ENCODE measurements at places on chromosomes 7 and 10.

DNA sequence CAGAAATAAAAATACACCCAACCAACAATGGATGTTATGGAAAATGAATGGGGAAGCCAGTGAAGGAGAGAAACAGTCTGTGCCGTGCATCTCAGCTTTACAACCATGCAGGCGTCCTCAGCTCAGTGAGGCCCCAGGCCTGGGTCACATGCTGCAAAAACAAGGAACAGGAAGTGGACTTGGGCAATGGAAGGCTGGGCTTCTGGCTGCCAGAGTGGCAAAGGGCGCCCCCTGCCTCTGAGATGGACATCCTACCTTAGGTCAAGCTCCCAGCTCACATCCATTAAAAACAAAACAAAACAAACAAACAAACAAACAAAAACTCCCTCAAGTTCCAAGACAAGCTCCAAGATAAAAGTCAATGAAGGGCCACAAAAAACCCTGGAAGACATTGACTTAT lies 54.7 kb upstream of the AFAP1L2 start:
- no peak for DNase-seq

GRCh38 chr10:5325076-5325475 lies 39.7 kb upstream of the UCN3 start:
- DNase-seq = no peak

- no peak for DNase-seq
Measured at GRCh38 chr10:94125856-94126255, 132.1 kb downstream of the PLCE1 start.

DNA sequence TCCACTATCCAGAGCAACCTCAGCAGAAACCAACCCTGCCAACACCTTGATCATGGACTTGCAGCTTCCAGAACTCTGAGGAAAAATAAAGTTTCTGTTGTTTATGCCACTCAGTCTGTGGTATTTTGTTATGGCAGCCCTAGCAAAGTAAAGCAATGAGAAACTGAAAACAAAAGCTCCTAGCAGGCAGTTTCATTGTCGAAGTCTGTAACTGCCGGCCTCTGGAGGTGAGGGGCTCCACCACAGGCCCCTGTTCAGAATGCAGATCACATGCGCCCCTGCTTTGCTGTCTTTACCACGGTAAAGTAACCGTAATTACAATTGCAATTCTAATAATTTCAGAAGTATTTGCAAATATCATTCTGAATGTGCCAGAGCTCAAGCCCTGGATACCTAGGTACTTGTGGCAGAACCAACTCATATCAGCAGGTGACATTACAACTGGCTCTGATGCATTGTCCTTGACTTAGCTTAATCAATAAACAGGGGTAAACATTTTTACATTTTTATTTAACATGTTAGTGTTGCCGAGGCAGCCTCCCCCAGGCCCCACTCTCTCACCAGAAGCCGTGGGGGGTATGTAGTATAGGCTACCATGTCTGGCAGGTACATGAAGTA lies 193.2 kb downstream of the ELMO1 start:
- no peak for DNase-seq

DNA sequence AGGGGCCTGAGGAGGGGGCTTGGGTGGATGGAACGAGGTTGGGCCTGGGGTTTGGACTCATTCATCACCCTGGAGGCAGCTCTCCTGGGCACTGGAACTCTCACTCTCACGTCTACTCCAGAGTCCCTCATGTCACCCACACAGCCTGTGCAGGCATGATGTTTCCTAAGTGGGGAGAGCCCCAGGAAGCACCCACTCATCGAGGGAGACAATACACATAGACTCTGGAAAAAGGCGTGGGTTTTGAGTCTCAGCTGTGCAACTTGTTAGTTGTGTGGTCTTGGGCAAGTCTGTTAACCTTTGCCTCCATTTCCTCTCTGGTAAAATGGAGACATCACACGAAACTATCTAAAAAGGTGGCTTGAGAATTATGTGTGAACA lies 25.9 kb upstream of the RBM20 start:
- DNase-seq = no peak

GRCh38 chr10:93541402-93542357 lies 24.8 kb upstream of the FFAR4 start:
- no peak for DNase-seq

DNA sequence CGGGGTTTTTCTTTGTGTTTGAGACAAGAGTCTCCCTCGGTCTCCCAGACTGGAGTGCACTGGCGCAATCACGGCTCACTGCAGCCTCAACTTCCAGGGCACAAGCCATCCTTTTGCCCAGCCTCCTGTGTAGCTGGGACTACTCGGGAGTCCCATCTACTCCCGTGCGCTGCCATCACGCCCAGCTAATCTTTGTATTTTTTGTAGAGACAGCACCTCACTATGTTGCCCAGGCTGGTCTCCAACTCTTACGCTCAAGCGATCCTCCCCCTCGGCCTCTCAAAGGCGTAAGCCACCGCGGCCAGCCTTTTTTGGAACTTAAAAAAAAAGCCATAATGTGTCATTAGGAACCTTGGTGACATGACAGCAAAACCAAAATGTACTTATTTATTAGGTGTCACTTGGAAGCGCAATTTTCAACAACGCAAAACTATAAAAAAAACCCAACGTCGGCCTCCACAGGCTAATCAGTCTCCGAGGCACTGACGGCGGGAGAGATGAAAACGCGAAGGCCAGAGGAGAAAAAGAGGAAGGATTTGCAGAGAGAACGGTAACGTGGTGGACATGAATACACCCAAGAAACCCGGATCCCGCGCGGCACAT lies 911 bp upstream of the HNRNPH3 start:
- DNase-seq = no peak

GRCh38 chr10:16765509-16766375 lies 51.5 kb downstream of the RSU1 start:
- DNase-seq = no peak

DNA sequence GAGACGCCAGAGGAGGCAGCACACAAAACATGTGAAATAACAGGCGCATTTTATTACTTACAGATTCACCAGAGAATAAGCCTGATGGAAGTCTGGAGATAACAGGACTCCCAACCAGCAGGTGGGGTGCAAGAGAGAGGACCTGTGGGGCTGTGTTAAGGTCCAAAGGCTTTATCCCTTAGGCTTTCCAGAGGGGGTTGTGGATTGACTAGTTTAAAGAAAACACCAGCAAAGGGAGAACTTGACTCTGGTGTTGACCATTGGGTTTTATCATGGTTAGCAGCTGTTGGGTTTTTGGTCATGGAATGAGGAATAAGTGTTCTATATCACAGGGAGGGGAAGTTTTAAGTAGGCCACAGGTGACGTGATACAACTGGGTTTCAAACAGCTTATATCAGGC lies 1.6 kb upstream of the CRPPA start:
- DNase-seq = no peak

DNA sequence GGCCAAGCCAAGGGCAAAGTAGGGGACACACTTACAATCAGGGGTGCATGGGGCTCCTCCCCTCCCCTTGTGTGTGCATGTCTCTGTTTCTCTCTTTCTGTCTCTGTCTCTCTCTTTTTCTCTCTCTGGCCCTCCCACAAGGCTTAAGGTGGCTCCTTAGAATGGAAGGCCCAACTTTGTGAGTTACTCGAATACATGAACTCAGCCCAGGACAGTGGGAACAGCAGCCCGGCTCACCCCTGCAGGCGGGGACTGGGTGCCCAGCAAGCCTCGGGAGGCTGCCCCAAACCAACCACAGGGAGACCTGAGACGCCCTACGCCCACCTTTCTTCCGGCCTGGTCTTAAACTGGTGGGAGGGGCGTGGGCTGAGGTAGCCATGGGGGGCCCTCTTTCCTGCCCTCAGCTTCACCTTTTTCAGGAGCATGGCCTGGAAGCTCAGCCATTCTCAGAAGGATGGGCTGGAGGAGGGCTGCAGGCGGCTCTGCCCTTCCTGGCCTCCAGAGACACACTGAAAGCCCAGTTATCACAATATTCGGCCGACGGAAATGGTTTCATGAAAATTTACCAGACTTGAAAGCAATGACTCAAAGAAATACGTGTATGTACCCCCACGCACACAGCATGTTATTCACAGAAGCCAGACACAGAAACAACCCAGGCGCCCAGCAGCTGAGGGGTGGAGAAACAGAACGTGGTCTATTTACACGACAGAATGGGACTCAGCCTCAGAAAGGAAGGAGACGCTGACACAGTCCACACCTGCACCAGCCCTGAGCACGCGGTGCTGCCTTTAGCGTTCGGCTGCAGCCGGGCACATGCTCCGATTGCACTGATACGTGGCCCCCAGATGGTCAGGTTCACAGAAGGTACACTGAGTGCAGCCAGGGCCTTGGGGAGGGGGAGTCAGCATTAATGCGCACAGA lies 229.5 kb downstream of the PTPRN2 start:
- DNase-seq = no peak

- no peak for DNase-seq
Measured at GRCh38 chr7:2022021-2022409, 210.7 kb downstream of the MAD1L1 start.

GRCh38 chr7:107643407-107643806 lies 17.2 kb upstream of the SLC26A4 start:
- no peak for DNase-seq

- no peak for DNase-seq
Measured at GRCh38 chr7:80588591-80588990, 49.9 kb upstream of the CD36 start.

GRCh38 chr7:91288208-91288824 lies 24.1 kb downstream of the FZD1 start:
- no peak for DNase-seq

DNA sequence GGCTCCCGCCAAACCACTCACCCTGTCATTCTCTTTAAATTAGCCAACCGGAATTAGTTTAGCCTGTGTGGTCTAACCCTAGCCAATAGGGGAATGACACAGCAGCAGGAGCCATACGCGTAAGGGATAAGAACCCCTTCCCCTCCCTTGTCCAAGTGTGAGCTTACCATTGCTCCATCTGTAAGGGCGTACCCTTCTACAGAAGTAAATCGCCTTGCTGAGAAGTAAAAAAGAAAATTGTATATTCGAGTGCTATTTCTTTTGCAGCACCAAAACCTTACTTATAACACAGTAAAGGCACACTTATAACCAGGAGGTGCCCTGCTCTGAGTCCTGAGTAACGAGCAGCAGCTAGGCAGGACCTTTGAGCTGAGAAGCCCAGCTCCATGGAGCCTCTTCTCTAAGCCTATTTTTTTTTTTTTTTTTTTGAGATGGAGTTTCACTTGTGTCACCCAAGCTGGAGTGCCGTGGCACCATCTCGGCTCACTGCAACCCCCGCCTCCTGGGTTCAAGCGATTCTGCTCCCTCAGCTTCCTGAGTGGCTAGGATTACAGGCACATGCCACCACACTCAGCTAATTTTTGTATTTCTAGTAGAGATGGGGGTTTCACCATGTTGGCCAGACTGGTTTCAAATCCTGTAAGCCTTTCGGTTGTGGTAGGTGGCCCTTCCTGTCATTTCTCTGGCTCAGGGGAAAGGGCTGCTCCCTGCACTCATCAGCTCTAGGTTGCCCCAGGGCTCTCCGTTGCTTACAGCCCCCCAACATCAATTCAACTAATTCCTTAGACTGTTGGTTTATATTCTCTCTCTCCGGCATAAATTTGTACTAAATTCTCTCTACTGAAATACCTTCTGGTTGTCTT lies 73.3 kb downstream of the NSUN6 start:
- DNase-seq = no peak

DNA sequence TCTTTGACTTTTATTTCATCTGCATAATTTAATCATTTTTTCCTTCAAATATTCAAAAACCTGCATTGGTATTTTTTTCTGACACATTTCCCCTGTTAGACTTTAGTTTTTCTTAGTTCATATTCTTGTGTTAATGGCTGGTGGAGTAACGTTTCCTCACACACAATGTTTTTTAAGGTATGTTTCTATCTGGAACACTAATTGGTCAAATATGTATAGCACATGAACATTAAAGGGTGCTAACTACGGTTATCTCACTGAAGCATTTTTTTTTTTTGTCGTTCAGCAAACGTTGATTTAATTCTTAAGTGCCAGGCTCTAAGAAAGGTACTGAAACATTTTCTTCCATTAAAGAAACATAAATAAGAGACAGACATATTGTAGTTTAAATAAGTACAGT lies 87.7 kb downstream of the PTPRZ1 start:
- no peak for DNase-seq
